ENCODE measurements at places on chromosomes 11 and 22. TPM values are rescaled to one million over a fixed set of nuclear protein-coding genes. Genes with fewer than 3 reads are reported as not detected.

DNA sequence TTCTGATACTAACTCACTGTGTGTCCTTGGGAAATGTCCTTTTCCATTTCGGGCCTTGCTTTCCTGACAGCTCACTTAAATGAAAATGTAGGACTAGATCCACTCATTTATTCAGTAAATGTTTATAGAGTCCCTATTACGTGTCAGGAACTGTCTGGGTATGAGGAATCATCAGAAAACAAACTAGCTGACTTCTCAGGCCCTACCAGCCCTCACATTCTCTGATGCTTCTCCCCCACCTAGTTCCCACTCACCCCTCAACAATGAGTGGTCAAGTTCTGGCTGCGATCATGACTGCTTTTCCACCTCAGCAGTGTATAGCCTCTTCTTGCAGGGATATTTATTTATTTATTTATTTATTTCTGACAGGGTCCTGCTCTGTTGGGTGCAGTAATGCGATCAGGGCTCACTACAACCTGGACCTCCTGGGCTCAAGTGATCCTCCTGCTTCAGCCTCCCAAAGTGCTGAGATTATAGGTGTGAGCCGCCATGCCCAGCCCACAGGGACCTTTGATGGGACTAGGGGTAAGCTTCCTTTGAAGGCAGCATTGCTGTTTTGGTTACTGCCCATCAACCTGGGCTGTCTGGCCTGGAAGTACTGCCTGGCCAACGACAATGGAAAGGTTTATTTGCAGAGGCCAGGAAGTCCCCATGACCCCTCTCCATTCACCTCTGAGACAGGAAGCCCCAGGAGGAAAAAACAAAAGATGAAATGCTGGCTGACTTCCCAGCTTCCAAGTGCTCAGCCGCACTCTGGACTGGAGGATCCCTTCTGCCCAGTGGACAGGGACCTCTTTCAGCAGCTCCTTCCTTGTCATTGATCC lies 33.1 kb upstream of the POLD3 start:
- no peak for DNase-seq
- no peak overlapping the region for H3K4me3 ChIP-seq
- no peaks in the 10 kb centered on the region for H3K4me1 ChIP-seq
- no peak overlapping the region for H3K27ac ChIP-seq
- H3K27me3 ChIP-seq: peaks cover 14% of the 10 kb centered on the region

- peak overlapping the region; percentile 75 for H3K4me3 ChIP-seq
- no peaks in the 10 kb centered on the region for H3K27me3 ChIP-seq
- DNase-seq: no peak
- peaks cover 82% of the 10 kb centered on the region for H3K4me1 ChIP-seq
These were observed 83.7 kb downstream of the MAML2 start for GRCh38 chr11:96259134-96259830.

DNA sequence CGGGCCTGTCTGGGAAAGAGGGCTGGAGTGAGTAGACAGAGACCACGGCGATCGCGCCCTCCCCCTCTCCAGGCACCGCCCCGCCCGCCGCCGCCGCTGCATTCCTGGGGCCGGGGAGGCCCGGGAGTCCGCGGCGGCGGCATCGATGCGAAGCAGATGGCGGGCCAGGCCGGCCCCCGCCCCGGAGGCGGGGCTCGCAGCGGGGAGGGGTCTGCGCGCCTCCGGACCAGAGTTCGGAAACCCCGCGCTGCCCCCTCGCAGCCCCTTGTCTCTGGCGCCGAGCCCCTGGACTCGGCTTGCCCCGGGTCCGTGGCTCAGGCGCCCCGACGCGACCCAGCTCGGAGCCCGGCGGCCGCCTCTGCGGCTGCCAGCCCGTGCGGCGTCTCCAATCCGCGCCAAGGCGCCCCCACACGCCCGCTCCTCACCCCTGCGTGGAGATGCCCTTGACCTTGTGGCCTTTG lies 1.3 kb downstream of the SCARF2 start:
- H3K4me3 ChIP-seq: peak overlapping the region; percentile 82
- peaks cover 50% of the 10 kb centered on the region for H3K27me3 ChIP-seq
- no peak for DNase-seq
- no peaks in the 10 kb centered on the region for H3K36me3 ChIP-seq
- peaks cover 28% of the 10 kb centered on the region for H3K4me1 ChIP-seq

GRCh38 chr11:128210148-128210940 lies 377.0 kb downstream of the ETS1 start:
- no peak overlapping the region for H3K27ac ChIP-seq
- no peaks in the 10 kb centered on the region for H3K36me3 ChIP-seq
- no peaks in the 10 kb centered on the region for H3K27me3 ChIP-seq
- no peak for DNase-seq
- H3K4me1 ChIP-seq: no peaks in the 10 kb centered on the region

DNA sequence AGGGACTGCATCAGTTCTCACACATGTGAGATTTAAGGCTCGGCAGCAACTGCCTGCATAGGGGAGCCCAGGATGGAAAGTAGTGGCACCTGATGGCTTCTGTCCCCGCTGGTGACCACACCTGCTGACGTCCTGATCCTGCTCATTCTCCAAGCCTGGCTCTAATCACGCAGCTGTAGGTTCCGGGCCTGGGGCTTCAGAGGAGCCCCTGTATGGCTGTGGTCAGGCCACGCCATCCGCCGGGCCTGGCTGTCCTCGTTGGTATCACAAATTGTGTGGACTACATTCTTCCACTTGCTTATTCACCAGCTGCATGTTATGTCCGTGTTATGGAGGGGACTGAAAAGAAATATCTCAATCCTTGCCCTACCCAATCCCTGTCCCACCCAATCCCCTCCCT lies 580.0 kb downstream of the TBC1D22A start:
- H3K36me3 ChIP-seq: no peaks in the 10 kb centered on the region
- no peaks in the 10 kb centered on the region for H3K4me1 ChIP-seq
- DNase-seq: no peak
- peaks cover 4% of the 10 kb centered on the region for H3K27me3 ChIP-seq
- no peak overlapping the region for H3K27ac ChIP-seq
- no peak overlapping the region for H3K4me3 ChIP-seq

GRCh38 chr22:42682113-42682851 lies 33.1 kb upstream of the CYB5R3 start:
- H3K4me1 ChIP-seq: peaks cover 6% of the 10 kb centered on the region
- no peak overlapping the region for H3K27ac ChIP-seq
- H3K4me3 ChIP-seq: no peak overlapping the region

GRCh38 chr11:10807493-10808234 lies 1.1 kb downstream of the EIF4G2 start:
- H3K27me3 ChIP-seq: no peaks in the 10 kb centered on the region
- peak overlapping the region; percentile 99 for H3K27ac ChIP-seq
- peak overlapping the region; percentile 97 for H3K4me3 ChIP-seq
- peaks cover 46% of the 10 kb centered on the region for H3K4me1 ChIP-seq
- peak; percentile 54 for DNase-seq

DNA sequence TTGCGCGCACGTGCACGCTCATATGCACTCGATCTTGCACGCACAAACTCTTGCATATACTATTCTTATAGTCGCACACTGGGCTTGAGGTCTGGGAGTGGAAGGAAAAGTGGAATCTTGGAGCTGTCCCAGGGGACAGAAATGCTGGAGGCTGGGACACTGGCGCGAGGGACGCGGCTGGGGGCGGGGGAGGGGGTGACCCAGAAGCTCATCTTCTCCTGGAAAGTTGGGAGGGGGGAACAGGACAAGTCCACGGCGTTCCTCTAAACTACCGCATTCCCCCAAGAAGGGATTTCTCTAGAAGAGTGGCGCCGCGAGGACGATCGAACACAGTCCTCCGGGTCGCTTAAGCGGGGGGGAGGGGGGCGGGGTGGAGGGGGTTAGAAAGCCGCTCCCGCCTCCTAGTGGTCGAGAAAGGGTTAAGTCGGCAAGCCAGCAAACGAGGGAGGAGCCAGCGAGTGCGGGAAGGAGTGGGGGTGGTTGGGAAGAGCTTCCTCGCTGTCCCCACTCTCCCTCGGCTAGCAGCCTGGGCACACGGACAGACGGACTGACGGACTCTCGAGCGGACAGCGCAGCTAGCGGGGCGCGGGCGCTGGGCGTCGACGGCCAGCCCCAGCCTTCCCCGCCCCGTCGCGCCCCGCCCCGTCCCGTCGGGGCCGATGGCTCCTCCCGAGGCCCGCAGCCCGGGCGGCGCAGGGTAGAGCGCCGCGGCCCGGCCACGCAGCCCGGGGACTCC lies at the start of gene RTN4RL2:
Gene RTN4RL2 (plus strand): TSS at position 507 of the 736 bp plus-strand sequence. CDS start 338 bp downstream, outside the sequence.
- no peaks in the 10 kb centered on the region for H3K36me3 ChIP-seq
- peaks cover 23% of the 10 kb centered on the region for H3K27me3 ChIP-seq
- H3K27ac ChIP-seq: no peak within 1 kb of the TSS
- peak within 1 kb of the TSS; percentile 77 for H3K4me3 ChIP-seq

DNA sequence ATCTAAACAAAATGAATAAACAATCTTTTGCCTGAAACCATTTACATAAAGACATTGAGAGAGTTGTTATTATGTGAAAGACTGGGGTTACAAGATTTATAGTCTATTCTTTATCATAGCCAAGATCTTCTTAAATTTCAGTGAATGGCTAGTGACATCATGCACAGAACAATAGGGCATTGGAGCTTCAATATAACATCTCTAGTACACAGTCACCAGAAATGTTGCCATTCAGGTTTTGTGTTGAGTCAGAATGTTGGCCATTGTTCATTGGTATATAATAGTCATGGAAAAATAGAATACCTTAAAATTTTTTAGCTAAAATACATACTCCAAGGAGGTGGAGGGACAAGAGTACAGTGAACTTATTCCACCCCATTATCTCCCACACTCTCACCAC lies 44.3 kb downstream of the SLC5A12 start:
- no peaks in the 10 kb centered on the region for H3K27me3 ChIP-seq
- no peak overlapping the region for H3K4me3 ChIP-seq
- no peak for DNase-seq

DNA sequence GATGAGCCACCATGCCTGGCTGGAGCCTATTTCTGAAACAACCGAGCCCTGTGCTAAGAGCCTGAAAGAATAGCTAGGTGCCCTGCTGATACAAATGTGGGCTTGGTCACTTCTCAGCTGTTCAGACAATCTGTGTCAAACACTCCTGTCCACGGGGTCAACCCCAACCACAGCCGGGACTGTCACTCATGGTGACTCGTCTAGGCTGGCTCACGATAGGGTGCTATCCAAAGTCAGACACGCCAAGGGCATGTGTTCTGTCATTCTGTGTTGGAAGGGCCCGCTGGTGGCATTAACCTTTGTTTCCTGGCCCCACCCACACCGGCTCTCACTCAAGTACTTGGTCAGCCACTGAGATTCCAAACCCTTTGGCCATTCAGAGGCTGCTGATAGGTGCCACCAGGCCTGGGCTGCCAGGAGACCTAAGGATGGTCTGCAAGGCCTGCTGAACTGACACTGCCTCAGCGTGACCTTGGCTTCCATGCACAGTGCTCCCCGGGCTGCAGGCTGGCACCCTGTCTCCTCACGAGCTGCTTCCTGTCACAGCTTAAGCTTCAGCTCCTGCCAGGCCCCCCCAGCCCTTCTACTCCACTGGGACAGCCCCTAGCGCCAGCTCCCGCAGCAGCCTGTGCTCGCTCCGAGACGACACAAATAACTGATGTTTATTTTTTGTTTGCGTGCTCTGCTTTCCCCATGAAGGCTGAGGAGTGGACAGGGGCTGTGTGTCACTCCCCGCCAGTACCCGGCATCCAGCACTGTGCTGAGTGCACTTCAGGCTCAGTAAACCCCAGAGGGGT lies 14.2 kb upstream of the CDC42BPG start:
- no peaks in the 10 kb centered on the region for H3K27me3 ChIP-seq
- peak; percentile 40 for DNase-seq
- peak overlapping the region; percentile 63 for H3K4me3 ChIP-seq
- peaks cover 94% of the 10 kb centered on the region for H3K4me1 ChIP-seq

GRCh38 chr22:43884600-43885318 lies 7.1 kb downstream of the PNPLA5 start:
- H3K4me3 ChIP-seq: no peak overlapping the region
- no peaks in the 10 kb centered on the region for H3K36me3 ChIP-seq
- DNase-seq: peak; percentile 31
- H3K27me3 ChIP-seq: peaks cover 30% of the 10 kb centered on the region

Gene GTSE1
- 0.95 TPM for total RNA-seq

Gene TSPAN18
- 2.8 TPM for total RNA-seq

Gene OR51E2
- total RNA-seq: not detected

Gene SLC25A1
- total RNA-seq: 44.2 TPM

Gene ADORA2A
- total RNA-seq: 35.7 TPM

Gene SLC37A2
- total RNA-seq: 21.3 TPM

Gene LRRC74B
- not detected for total RNA-seq

Gene ANO9
- total RNA-seq: 37.2 TPM

Gene APLNR
- total RNA-seq: not detected
